Hepatocyte (in vitro differentiated cells): ENCODE measurements at places on chromosomes 2 and 18.

DNA sequence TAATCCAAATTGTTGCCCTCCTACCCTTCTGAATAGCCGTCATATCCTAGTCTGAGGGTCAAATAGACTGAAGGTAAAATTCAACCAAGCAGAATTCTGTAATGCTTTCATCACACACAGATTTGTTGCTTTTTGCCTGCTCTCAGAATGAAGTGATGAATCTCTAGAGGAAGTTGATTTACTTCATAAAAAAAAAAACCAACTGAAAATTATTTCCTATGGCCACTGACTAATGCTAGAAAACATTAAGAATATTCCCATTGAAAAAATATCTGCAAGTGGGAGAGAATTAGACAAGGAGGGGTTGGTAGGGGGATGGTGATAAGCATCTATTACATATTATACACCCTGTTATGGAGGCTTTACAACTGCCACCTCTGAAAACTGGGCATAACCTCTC is 2.3 kb upstream of the IL1RL2 start:
- DNase-seq = no peak

- no peak for DNase-seq
These were observed 44.1 kb downstream of the KLHL29 start for GRCh38 chr2:23429036-23429435.

GRCh38 chr2:70141212-70141901 is 49.5 kb downstream of the C2orf42 start:
- peak; percentile 86 for DNase-seq

DNA sequence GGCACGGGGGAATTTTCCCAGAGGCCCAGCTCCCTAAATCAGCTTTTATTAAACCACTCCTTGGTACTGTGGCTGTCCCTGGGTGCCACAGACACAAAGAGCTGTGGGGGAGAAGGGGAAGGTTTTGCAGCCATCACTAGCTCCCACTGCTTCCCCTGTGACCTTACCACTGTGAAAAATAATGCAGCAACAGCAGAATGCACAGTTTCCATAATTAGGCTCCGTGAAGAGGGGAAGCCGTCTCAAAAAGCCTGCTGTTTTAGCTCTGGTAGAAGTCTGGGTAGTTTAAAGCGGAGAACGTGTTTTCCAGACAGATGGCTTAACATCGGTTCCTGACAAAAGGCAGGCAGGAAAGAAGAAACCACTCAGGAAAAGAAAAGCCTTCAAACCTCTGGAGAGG is 27.5 kb upstream of the CAB39 start:
- no peak for DNase-seq

GRCh38 chr2:72830273-72830672 is 4.4 kb upstream of the EXOC6B start:
- DNase-seq = no peak

DNA sequence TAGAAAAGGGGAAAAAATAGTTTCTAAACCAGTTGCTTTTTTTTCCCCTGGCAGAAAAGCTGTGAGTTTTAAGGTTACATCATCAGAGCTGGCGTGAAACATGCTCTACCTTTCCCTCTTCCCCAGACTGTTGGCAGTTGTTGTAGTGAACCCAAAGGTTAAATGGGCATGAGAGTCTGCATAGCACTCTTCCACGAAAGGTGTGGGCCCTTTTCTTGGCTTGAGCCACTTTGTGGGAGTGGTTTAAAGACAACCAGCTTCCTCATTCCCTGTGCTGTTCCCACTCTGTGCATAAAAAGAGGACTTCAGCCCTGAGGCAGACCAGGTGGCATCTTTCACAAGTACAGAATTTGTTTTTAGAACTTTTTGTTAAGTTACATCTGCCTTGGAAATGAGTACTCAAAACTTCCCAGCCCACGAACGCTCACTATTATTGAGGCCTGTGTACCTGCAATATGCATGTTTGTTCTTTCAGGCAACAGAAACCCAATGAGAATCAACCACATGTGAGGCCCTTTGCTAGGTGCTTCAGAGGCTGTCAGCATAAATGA is 243.8 kb downstream of the BABAM2 start:
- DNase-seq = peak; percentile 16

DNA sequence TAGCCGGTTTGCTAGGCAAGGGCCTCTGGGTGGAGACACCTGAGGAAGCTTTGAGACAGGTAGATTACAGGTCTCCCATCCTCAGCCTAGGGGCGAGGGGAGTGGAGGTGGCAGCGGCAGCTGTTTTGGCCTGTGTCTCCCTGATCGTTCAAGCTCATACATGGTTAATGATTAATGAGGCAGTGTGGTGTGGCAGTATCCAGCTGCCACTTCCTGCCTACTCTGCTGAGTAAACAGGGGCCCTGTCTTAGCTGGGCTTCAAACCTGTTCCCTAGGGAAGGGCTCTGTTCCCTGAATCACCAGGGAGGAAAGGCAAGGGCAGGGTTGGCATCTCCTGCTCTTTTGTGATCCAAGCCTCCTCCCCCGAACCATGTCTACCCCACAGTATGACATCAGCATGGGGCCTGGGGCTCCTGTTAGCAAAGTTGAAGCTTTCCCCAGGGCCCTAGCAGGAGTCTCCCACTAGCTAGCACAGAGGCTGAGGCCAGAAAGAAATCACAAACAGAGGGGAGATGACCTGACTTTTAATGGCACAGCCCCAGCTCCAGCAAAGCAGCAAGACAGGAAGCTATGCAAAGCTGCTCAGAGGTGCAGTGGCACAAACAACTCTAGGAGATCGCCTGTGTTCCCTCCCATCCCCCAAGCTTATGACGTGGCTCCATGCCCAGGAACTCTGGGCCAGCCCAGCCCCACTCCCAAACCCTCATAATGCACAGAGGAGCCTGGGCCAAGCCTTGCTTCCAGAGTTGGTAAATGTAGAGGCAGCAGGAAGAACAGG is 3.7 kb upstream of the TUBA4B start:
- peak; percentile 88 for DNase-seq

GRCh38 chr2:235270956-235271355 is 222.9 kb upstream of the AGAP1 start:
- no peak for DNase-seq

DNA sequence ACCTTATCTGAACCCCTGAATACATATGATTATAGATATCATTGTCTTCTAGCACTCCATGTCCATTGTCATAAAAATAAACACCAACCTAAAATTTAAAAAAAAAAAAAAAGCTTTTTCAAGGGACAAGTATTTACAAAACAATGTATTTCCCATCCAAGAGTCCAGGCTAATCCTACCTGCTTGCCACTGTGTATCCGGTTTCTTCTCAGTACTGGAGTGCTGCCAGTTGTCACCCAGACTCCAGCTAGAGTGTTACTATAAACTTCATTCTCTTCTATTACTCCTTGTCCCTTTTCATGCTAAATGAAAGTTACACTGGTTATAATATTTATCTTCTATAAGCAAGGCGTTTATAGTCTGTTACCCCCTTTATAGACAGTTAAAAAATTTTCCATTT is 35.8 kb downstream of the MSH6 start:
- no peak for DNase-seq

DNA sequence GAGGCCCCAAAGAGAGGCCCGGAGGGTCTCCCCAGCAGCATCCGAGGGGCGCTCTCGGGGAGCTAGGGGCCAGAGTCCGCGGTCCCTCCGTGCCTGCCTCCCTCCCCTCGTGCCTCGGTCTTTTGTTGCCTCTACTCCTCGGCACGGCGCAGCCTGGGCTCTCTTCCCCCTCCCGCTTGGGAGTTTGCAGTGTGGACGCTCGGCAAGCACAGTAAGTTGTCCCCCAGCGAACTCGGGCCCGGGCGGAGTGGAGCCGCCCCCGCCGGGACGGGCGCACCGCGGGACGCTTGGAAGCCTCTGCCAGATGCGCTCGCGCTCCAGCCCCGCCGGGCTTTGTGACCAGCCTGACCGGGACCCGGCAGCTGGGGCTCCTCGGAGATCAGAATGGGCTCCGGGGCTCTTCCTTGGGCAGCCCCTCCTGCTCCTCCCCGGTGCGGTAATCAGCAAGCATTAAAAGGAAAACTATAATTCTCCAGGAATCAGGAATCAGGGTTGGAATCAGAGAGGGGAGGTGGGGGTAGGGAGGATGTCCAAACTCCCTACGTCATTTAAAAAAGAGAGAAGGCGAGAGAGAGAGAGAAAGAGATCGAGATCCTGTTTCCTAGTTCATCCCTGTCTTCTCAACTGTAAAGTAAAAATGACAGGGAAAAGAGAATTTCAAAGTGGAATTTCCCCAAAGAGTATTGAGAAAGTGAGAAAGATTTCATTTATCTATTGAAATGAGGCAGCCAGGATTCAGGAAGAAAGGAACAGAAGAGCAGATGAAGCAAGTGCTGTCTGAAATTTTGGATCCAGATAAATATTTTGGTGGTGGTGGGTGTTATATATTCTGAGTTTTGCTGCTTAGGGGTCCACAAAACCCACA is 786 bp upstream of the TMEM200C start:
- DNase-seq = peak; percentile 69

DNA sequence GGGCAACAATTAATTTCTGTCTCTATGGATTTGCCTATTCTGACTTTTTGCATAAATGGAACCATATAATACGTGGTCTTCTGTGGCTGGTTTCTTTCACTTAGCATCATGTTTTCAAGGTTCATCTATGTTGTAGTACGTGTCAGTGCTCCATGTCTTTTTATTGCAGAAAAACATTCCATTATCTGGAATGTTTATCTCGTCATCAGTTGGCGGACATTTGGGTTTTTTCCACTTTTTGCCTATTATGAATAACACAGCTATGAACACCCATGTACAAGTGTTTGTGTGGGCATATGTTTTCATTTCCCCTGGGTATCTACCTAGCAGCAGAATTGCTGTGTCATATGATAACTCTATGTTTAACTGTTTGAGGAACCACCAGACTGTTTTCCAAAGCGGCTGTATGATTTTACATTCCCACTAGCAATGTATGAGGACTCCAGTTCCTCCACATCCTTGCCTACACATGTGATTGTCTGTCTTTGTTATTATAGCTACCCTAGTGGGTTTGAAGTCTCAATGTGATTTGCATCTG is 49.9 kb downstream of the MYO7B start:
- DNase-seq = no peak

DNA sequence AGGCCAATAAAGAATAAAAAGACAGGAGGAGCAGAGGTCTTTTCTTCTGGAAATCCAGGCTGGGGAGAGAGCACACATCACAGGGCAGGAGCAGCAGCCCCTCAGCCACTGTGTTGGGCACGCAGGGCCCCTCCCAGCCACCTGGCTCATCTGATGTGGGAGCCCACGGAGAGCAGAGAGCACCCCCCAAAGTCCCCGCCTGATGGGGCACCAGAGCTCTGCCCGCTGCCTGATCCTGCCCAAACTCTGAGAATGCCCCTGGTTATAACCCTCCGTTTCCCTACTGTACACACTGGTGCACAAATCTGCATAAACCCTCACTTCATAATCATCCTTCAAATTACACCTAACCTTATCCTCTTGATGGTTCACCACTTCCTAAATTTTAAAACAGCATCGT is 111.3 kb downstream of the HDAC4 start:
- no peak for DNase-seq

DNA sequence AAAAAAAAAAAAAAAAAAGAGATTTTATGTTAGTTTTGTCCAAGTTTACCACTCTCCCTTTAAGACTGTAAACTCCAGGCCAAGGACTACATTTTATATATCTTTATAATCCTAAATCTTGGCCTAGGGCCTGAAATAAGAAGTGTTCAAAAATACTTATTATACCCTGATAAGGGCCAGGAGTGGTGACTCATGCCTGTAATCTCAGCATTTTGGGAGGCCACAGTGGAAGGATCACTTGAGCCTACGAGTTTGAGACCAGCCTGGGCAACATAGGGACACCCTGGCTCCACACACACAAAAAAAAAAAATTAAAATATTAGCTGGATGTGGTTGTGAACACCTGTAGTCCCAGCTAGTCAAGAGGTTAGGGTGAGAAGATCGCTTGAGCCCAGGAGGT is 12.7 kb downstream of the TRIP12 start:
- DNase-seq = no peak

GRCh38 chr18:75369026-75369721 is 58.3 kb downstream of the SMIM21 start:
- DNase-seq = no peak

DNA sequence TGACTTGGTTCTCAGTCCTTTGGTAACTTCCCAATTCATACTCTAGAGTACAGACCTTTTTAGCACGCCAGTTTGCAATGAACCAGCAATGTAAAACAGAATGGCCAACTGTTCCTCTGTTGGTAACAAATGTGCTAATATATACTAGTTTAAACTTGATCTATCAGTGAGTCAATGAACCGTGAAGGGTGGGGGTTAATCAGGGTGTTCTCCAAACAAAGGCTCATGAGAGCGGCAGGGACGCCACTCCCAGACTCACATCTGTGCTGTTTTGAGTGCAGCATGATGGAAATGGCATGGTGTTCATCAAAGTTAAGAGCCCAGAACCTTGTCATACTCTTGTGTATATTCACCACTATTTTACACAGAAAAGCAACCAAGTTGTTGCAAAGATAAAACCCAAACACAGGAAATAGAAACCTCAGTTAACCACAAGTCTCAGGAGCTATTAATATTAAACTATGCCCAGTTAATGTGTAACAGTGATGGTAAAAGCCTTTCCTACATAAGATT is 70.3 kb downstream of the CERKL start:
- DNase-seq = peak; percentile 45

GRCh38 chr18:11324510-11324909 is 175.1 kb upstream of the PIEZO2 start:
- no peak for DNase-seq

GRCh38 chr2:95272781-95273180 is 1.5 kb upstream of the PROM2 start:
- DNase-seq = no peak

DNA sequence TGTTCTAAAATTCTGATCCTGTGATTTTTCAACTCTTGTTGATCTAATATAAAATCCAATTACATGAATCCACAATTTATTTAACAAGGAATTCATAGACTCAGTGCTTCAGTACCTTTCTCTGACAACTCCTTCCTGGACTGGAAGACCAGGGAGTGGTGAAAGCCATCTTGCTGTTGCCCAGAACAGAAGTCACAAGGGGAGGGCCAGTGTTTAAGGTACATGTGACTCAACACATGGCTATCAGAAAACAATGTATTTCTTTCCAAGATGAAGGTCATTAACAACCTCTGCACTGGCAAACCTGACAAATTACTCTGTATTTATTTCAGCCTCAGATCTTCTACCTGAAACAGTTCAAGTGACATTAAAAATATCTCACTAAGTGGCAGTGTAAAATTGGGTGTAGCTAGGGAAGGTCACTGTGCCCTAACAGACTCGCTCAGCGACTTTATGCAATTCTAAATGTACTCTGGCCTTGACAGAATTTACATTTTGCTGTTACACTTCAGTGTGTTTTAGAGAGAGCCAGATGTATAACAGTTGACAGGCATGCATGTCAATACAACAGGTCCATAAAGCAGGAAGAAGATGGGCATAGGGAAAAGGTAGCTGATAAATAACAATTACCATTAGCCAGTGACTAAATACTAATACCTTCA is 75.4 kb downstream of the NCKAP5 start:
- DNase-seq = no peak

- no peak for DNase-seq
These were observed 68.6 kb downstream of the GATA6 start for GRCh38 chr18:22238036-22238435.

DNA sequence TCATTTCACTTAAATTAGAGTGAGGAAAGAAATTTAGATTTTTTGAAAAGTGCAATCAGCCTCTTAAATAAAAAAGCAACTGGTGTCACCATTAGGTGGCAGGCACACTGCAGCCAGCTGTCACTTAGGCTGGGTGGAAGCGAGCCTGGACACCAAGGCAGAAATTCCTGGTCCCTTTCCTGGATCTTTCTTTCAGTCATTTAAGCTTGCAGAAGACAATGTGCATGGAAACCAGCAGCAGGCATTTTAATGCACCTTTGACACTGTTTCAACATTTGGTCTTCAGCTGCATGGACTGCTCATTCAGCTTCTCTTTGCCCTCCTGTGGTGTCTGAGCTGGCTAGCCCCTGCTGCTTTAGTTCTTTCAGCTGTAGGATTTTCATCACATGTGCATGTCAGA is 61.0 kb downstream of the AQP4 start:
- peak; percentile 33 for DNase-seq

- no peak for DNase-seq
These were observed 9.2 kb upstream of the SP9 start for GRCh38 chr2:174325373-174326160.
